Stimulated activated naive B cell treated with anti-CD40 and anti-IgM and Interleukin-4, amounts not matched to agents 10 μg/mL and 1 μg/mL and 100 μg/mL, for 72 hours (primary cell): ENCODE measurements at places on chromosomes 7 and 10.
A peak's percentile ranks its signal among the peaks of the same experiment; 100 is the strongest.

GRCh38 chr7:21971780-21972396, 26.2 kb upstream of the CDCA7L start:
- peaks cover 6% of the 10 kb centered on the region for H3K4me1 ChIP-seq
- H3K27ac ChIP-seq = no peak overlapping the region
- H3K27me3 ChIP-seq = no peaks in the 10 kb centered on the region
- no peak overlapping the region for H3K4me3 ChIP-seq
- no peaks in the 10 kb centered on the region for H3K36me3 ChIP-seq

DNA sequence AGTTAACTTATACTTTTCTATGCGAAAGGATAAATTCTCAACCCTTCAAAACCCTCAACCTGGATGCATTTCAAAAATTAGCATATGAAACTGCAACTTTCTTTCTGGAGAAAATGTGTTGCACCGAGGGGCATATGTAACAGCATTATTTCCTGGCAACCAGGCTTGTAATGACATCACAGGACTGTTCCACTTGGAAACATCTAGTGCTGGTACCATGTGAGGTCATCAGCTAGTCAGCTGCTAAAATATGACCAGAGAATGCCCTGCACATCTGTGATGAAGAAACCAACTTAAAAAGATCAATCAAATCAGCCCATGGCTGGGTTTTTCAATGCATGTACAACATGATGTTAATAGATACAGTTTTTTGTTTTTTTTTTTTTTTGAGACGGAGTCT, 40.0 kb downstream of the FGFR2 start:
- H3K4me3 ChIP-seq = no peak overlapping the region
- no peak for DNase-seq
- H3K27me3 ChIP-seq = no peaks in the 10 kb centered on the region
- no peak overlapping the region for H3K27ac ChIP-seq
- H3K4me1 ChIP-seq = no peaks in the 10 kb centered on the region

DNA sequence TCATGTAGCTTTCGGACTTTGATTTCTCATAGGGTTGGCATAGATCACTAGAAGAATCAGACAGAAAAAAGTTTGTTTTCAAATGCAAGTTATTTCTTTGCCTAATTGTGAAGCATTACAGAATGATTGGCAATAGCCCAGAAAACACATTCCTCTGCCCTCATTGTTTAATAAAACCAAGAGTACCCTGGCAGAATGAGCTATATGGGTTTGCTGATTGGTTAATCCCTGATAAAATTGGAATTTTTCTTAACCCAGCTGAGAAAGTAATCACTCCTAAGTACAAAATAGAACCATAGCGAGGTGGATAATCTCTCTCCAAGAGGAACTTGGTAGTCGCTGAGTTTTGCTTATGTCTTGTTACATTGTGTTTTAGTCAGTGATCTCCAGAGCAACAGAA, 30.9 kb upstream of the CREB5 start:
- no peaks in the 10 kb centered on the region for H3K4me1 ChIP-seq
- no peak overlapping the region for H3K27ac ChIP-seq
- no peaks in the 10 kb centered on the region for H3K36me3 ChIP-seq
- peaks cover 5% of the 10 kb centered on the region for H3K27me3 ChIP-seq

DNA sequence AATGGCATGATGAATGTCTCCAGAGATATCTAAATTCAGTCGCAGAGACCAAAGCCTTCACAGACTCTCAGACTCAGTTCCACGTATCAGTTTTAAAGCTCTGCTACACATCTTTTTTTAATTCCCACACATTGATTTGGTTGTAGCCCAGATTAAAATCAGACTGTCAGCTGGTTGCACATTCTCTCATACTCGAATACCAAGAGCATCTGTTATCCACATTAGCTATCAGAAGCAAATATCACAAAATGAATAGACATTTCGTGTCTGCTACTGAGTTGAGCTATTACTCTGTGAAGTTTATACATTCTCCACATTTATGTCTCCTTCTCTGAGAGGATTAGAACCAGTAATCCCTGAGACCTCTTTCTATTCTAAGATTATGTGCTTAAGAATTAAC, 229.2 kb downstream of the GPAM start:
- no peaks in the 10 kb centered on the region for H3K4me1 ChIP-seq
- H3K4me3 ChIP-seq = no peak overlapping the region
- H3K27me3 ChIP-seq = no peaks in the 10 kb centered on the region
- H3K27ac ChIP-seq = no peak overlapping the region
- no peaks in the 10 kb centered on the region for H3K36me3 ChIP-seq

DNA sequence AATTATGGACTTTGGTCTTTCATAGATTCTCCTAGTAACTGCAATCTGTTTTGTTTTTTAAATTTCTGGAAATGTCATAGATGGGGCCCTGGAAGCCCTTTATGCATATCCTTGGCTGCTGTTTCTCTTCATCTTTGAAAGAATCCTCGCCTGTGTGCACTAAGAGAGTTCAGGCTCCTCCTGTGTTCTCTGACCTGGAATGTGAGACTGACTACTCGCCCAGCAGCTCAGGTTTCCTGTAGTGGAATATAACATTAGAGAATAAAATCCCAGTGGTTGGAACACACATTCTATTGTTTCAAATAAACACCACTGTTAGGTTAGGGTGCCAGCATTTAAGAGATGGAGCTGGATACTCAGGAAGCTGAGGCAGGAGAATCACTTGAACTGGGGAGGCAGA, 56.3 kb downstream of the WDFY4 start:
- DNase-seq = no peak
- peak overlapping the region; percentile 76 for H3K27ac ChIP-seq
- H3K36me3 ChIP-seq = peaks cover 67% of the 10 kb centered on the region
- no peak overlapping the region for H3K4me3 ChIP-seq
